ENCODE measurements at places on chromosomes 2 and 18.

GRCh38 chr18:37668971-37669747 is 103.6 kb upstream of the CELF4 start:
- no peak for DNase-seq

DNA sequence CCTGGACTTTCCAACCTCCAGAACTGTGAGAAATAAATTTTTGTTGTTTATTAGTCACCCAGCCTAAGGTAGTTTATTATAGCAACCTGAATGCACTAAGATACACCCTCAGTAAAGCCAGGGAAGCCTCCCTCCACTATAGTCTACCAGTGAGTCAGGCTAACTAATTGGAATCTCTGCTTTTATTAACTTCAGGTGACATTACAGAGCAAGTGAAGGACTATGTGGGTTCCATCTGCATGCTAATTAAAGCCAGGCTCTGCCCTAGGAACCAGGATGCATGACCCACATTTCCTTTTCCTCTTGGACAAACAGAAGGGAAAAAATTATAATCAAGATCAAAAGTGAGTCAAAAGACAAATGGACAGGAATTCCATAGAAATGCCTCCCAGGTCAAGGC is 56.1 kb downstream of the ZC3H8 start:
- no peak for DNase-seq

DNA sequence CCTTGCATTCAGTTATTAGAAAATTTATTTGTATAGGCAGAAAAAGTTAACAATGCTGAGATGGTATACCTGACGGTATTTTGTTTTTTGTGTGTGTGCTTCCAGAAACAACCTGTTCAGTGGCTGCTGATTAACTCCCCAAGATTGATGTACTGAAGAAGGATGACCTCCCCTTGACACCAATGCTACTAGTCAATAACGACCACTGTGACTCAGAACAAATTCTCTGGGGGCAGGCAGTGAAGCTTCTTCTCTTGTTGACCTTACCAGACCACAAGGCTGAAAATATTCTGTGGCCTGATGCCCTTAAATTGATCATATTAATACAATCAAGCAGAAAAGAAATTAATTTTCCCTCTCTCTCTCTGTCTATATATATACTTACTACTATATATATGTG is 1182.9 kb upstream of the CRIM1 start:
- DNase-seq: no peak

GRCh38 chr18:54284535-54284934 is 15.2 kb downstream of the POLI start:
- DNase-seq: no peak

GRCh38 chr2:157107460-157107859 is 150.0 kb upstream of the GALNT5 start:
- DNase-seq: no peak

DNA sequence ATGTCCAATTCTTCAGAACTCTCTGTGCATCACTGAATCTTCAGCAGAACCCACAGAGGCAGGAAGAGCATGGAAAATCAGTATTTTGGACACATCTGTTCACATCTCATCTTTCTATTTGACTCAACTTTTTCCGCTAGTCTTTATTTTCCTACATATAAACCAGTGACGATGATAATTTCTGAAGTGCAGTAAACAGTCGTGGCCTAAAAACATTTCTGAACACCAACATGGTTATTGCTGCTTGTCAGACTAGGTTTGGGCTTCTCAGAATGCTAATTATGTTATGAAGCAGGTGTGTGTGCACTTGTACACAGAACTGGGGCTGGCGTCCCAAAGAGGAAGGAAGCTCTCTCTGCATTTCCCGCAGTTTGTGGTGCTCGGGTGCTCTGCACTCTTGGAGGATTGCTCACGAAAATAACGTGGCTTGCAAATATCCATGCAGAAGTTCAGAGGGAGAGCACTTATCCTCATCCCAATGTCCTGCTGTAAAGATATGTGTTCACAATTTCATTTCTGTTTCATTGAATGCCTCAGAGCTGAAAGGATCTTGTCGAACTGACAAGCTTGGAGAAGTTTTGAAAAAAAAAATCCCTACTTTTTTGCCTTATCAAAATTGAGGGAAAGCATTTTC is 50.8 kb downstream of the EDAR start:
- DNase-seq: no peak

- no peak for DNase-seq
Observed at GRCh38 chr2:54638774-54639187, 84.7 kb upstream of the EML6 start.

GRCh38 chr2:39216346-39217191 is 27.2 kb downstream of the CDKL4 start:
- DNase-seq: peak; percentile 88

GRCh38 chr2:41741951-41742595 is 305.7 kb upstream of the PKDCC start:
- DNase-seq: no peak

- DNase-seq: no peak
Observed at GRCh38 chr18:22026362-22026761, 143.0 kb upstream of the GATA6 start.

DNA sequence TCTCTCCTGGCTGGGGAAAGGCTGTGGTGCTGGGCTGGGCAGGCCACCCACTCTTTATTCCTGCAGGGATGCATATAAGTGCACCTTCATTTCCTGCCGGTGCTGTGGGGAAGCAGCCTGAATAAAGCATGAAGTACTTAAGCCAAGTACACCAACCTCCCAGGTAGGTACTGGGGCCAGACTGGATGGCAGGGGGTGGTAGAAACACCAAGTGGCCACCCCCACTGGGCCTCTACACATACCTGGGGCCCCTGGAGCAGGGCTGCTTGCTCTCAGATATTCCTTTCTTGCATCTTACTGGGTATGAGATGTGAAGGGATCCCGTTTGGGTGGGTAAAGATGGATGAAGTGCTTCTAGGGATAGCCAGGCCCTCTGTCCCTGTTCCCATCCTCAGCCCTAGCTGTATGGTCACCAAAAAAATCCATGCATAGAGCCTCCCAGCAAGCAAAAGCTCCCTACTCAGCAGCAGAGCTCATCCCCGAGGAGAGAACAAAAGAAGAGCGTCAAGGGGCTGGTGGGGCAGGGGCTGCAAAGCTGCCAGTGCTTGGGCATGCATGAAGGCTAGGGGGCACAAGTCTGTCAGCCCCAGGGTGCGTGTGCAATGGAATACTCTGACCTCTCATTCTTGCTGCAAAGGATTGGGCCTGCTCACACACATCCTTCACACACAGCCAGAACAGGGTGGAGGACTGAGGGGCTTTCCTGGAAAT is 22.0 kb downstream of the CCT7 start:
- DNase-seq: no peak

- DNase-seq: no peak
Observed at GRCh38 chr2:221334481-221335218, 237.5 kb downstream of the EPHA4 start.

DNA sequence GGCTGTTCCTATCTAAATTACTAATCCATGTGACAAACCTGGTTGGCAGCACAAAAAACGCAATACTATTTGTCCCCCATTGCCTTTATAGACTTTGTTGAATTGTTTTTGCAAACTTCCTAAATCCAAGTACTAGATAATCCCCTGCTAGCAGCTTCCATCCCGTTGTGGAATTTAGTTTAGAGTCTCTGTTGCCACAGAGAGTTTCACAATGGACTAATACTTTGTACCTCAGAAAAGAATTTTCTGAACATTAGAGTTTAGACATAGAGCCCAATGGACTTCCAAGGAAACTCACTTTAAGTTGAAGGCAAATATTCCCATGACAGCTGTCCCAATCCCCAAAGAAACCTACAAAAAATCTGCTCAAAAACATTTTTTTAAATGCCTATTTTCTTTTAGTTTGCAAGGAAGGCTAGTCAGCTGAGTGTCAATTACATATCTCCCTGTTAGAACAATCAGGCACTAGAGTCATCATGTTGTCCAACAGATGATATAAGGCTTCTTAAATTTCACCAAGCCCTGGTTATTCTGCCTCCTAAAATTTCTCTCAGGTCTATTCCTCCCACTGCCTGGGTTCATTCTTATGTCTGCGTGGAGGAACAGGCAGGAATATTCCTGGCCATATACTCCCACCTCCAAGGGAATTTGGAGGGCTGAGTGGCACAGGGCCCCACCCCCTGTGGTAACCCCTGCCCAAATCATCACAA is 27.2 kb downstream of the RNF152 start:
- DNase-seq: no peak

GRCh38 chr2:172089005-172089504 is 3.7 kb downstream of the DLX1 start:
- no peak for DNase-seq

GRCh38 chr2:174263997-174264396 is 15.7 kb upstream of the OLA1 start:
- no peak for DNase-seq

DNA sequence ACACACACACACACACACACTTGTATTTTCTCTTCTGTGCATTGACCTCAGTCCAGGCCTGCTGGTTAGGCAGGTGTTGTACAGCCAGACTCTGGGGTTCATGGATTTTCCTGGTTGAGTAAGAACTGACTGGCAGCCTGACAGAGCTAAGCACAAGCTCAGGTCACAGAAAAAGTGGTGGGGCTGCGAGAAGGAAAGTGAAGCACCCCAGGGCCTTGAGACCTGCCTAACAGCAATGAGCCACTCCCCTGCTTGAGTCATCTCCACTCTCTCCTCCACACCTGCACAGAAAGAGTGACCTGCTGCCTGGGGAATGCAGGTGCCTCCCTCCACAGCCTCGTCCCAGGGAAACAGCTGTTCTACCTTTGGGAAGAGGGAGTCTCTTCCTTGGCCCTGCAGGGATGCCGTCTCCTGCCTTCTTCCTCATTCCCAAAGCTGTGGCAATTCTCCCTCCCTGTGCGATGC is 91.4 kb upstream of the LGALSL start:
- no peak for DNase-seq
